A172 (cell line): ENCODE measurements at places on chromosomes 12 and 14. TPM values are rescaled to one million over a fixed set of nuclear protein-coding genes. Genes with fewer than 3 reads are reported as not detected.

TROAP gene
- total RNA-seq = 38.2 and 45.4 TPM in 2 replicates

TBX3 gene
- total RNA-seq = 3.3 TPM in 2 replicates

SOCS2 gene
- total RNA-seq = 83.8 and 98.4 TPM in 2 replicates

GRCh38 chr14:59897757-59898383 lies 22.1 kb upstream of the LRRC9 start:
- peak; percentile 7 for DNase-seq

- no peak for DNase-seq
Measured at GRCh38 chr12:55679691-55680090, 28.0 kb downstream of the ITGA7 start.

GRCh38 chr14:50007123-50007903 lies 109.1 kb downstream of the VCPKMT start:
- no peak for DNase-seq

DNA sequence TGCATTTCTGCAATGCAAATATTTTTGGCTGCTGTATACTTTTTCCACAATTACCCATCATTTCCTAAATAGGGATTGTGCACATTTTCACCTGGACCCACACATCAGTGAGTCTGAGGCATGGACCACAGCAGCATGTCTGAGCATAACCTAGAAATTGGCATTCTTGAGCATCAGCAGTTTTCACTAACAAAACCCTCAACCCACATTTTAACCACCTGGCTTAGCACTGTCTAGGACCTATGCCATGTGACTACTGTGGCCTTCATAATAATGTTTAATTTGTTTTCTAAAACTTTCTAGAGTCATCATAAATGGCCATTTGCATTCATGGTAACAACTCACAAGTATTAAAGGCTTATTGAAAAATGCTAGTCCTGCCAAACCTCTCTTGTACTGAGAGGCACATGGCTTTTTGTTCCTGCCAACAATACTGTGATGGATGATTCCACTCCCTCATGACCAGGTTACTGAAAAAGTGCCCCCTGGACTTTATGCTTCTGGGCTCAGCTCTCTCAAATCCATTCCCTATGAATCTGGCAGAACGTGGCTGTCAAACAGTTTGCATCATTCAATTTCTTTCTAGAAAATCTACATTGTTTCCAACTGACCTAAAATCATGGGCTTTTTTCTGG lies 240.0 kb downstream of the MDGA2 start:
- DNase-seq = no peak

GRCh38 chr14:76015668-76016067 lies 30.1 kb downstream of the IFT43 start:
- DNase-seq = no peak

MANSC4 gene
- total RNA-seq = not detected in 2 replicates

DNA sequence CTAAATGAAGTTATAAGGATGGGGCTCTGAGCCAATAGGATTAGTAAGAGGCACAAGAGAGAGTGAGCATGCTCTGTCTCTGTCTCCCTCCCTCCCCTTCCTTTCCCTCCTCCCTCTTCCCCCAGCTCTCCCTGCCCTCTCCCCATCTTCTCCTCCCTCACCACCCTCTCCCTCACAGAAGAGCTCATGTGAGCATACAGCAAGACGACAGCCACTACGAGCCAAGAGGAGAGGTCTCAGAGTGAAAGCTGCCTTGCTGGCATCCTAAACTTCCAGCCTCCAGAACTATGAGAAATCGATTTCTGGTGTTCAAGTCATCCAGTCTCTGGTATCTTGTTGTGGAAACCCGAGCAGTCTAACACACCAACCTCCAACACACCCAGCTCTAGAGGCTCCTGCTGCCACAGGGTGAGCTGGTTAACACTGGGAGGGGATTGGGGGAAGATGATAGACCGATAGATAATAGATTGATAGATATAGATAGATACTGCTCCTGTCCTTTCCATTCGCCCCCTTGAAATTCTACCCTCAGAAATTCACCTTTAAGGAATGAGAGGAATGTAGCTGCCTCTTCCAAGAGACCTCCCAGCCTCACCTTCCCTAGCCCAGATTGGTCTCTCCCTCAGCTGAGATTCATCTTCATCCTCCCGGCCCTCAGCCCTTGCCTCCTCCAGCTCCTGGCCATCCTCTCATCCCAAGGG lies 25.8 kb upstream of the ACTN1 start:
- DNase-seq = no peak

DNA sequence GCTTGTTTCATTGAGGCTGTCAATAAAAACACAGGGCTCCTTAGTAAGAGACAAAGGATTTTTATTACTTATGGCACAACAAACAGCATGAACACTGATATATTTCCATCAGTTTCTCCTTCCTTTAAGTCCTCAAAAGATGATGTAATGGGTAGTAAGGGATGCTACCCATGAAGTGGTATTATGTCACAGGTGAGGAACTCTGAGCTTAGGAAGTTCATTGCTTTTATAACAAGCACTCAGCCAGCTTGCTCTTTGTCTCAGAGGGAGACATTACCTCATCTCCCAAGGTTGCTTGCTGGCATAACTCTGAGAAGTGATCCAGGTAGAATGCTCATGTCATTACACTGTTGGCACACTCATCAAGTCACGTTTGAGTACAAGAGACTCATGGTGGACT lies 287.0 kb upstream of the OR4E1 start:
- no peak for DNase-seq

- no peak for DNase-seq
Measured at GRCh38 chr14:100288382-100289185, 17.7 kb downstream of the SLC25A29 start.

DNA sequence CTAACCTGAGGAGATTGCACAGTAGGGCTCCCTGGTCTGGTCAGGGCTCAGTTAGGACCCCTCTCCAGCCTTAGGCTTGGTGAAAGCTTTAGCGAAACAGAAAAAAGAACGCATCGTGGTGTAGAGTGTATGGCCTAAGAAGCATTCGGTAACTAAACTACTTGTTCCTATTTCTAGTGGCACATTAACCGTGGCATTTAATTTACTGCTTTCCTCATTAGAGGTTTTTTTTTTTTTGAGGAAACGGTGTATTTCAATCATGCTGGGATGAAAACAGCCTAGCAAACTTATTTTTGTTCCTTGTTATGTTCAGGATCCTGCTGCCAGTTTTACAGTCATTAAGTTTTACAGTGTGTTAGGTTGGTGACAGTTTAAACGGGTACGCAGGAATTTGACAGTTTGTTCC lies 518 bp upstream of the OSBPL8 start:
- no peak for DNase-seq

HNRNPA1 gene
- 508 and 537 TPM in 2 replicates for total RNA-seq

DNA sequence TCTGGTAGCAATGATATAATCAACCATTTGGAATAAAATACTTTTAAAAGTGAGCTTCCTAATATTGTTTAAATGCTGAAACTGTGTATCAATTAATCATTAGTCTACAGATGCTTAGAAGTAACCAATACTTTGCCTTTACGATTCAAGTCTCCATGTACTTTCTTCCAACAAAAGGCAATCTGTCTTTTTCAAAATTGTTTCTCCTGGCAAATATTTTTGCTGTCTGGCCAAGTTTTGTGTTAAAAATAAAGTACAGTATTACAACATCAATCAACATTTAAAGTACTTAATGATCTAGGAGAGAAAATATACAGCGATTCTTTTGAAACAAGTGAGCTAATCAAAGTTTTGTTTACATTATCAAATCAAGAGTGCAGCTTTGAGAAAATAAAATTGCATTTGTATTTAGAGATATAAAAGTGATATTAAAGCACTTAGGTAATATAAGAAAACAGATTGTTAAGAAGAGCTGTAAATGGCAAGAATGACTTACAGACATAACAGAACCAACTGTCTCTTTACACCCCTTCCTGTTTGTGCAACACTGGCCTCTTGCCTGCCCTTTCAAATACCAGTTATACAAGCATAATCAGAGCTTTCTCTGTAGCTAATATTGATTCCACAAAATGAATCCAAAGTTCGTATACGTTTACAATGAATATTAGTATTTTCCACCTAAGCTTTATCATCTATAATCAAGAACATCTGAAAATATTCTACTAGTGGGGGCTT lies 38.2 kb upstream of the FBLN5 start:
- no peak for DNase-seq

DNA sequence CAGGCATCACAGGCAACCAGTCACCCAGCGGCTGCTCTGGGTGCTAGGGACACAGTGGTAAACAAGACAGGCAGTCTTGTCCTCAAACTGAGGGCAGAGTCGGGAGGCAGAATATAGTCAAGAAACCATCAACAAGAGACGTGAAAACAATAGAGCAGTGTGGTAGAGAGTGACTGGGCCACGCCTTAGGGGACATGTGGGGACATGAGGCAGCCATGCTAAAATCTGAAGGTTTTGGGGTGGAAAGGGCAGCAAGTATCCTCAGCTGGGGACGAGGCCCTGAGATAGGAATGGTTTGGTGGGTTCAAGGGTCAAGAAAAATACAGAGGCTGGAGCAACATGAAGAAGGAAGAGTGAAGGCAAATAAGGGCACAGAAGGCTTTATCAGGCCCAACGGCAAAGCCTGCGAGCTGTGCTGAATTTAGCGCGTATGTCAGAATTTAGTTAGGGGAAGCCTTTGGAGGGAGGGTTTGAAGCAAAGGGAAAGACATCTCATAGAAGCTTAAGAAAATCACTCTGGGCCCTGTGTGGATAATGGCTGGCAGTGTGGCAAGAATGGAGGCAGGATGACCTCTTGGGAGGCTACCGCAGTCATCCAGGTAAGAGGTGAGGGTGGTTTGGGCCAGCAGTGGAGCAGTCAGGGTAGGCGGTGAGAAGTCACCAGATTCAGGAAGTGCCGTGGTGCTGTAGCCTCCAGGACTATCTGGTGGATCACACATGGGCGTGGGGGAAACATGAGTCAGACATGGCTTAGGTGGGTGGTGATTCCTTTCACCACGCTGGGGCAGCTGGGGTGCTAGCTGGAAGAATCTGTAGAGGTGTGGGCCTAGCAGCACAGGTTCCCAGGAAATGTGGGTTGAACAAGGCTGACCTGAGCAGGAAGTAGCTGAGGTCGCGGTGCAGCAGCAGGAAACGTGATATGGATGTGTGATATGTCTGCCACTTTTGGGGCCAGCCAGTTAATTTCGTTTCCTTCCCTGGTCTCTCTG lies 3.0 kb downstream of the EVL start:
- peak; percentile 44 for DNase-seq

- DNase-seq = no peak
Measured at GRCh38 chr14:77832297-77832696, 32.4 kb downstream of the ADCK1 start.

- DNase-seq = peak; percentile 37
Measured at GRCh38 chr12:106919910-106920544, 35.7 kb upstream of the TMEM263 start.

MGAT4C gene
- total RNA-seq = 0.05 TPM in 1 of 2 replicates, not detected in the other

TWF1 gene
- 162 and 201 TPM in 2 replicates for total RNA-seq

GRCh38 chr12:6294156-6295093 lies 16.1 kb upstream of the PLEKHG6 start:
- DNase-seq = no peak

OAS3 gene
- 20.3 and 24.3 TPM in 2 replicates for total RNA-seq

PSEN1 gene
- total RNA-seq = 46.2 and 55.4 TPM in 2 replicates

GRCh38 chr12:119204131-119204530 lies 25.4 kb downstream of the HSPB8 start:
- no peak for DNase-seq

GRCh38 chr12:99915251-99916082 lies 69.3 kb downstream of the ANKS1B start:
- DNase-seq = peak; percentile 47

RNF212B gene
- not detected in 2 replicates for total RNA-seq

IGF1 gene
- total RNA-seq = 0.02 TPM in 1 of 2 replicates, not detected in the other

KLHDC1 gene
- 0.05 and 1.3 TPM in 2 replicates for total RNA-seq

LTA4H gene
- 87.0 and 92.3 TPM in 2 replicates for total RNA-seq

- DNase-seq = no peak
Measured at GRCh38 chr12:46818642-46819041, 7.2 kb downstream of the SLC38A4 start.

DNA sequence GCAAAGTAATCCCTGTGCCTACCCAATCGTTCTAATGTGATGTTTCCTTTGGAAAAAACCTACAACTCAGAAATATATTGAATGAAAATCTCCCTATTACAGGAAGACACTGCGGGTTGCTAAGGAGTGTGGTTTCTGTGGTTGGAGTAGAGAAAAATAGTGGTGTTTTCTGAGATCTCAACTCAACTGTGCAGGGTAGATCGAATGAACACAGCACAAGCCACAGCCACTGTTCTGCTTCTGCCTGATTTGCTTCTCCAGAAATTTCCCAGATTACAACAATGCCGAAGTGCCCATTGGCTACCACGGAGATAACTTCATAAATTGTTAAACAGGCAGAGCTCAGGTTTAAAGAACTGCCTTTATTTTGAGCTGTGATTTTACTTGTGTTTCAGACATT lies 480.4 kb downstream of the DIO2 start:
- DNase-seq = no peak

DNA sequence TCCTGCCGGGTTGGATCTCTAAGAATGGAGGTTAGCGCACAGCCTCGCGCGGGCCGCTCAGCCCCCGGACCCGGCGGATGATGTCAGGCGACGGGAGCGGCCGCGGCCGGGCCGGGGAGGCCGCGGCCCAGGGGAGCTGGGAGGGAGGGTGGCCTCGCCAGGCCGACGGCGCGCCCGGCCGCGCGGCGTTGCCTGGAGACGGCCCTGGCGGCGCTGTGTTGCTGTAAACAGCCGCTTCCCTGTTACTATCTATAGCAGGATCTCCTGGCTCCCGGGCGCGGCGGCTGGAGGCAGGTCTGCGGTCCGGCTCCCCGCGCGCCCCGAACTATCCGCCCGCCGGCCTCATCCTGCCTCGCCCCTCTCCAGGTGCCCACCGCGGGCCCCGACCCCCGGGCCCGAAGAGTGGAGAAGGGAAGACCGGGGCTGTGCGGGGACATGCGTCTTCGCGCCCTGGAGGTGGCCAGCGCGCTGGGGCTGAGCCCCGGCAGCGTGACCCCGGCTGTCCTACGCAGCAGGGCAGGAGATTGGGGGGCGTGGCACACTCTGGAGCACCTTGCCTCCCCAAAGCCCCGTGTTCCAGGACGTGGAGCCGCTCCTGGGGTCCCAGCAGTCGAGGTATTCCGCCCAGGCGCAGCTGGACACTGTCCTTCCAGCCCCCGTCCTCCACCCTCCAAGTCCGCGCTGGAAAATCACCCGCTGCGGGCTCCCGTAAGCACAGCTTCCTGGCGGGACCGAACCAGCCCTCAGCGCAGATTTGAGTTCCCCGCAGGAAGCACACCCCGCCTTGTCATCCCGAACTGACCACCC lies 1.4 kb upstream of the FOS start:
- no peak for DNase-seq

DNA sequence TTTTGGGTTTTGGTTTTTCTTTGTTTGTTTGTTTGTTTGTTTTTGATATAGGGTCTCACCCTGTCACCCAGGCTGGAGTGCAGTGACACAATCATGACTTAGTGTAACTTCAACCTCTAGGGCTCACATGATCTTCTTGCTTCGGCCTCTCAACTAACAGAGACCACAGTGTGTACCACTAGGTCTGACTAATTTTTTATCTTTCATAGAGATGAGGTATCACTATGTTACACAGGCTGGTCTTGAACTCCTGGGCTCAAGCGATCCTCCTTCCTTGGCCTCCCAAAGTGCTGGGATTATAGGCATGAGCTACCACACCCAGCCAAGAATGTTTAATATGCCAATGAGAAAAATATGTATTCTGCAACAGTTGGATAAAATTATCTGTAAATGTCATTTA lies 29.6 kb upstream of the USP15 start:
- DNase-seq = no peak

PPP1R13B gene
- total RNA-seq = 4.0 and 4.8 TPM in 2 replicates
